GM12878 (cell line): ENCODE measurements at places on chromosomes 12 and 14.

GRCh38 chr12:25295361-25295760, 44.6 kb upstream of the KRAS start:
- no peak for DNase-seq

GRCh38 chr14:53638966-53639365, 317.7 kb downstream of the BMP4 start:
- DNase-seq = no peak

- DNase-seq = no peak
These were observed 71.1 kb downstream of the PTPRR start for GRCh38 chr12:70849265-70849960.

DNA sequence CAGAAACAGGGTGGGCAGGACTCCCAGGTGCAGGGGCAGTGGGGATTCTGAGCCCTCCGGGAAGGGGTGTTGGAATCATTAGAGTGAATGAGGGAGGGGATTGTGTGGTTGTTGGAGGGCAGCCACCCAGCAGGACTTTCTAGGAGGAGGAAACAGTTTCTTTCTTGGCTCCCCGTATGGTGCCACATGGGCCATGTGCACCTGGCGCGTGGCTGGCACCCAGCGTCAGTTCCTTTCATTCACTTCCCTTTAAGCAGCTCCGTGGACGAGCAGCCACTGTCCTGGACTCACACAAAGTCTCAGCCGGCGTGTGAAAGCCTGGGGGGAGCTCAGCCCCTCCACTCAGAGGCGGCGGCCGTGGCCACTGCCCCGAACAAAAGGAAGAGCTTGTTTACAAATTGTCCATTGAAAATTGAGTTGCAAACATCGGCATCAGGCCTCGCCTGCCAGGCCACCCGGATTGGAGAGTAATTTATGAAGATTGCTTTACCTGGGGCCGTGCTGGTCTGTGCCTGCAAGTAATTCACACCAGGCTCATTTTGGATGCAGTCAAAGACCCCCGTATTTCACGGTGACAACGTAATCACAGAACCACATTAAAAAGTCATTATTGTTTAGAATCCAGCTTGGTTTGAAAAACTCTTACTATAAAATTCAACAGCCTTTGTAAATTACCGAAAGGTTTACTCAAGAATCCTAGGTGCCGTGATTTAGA, 101.7 kb upstream of the C14orf180 start:
- no peak for DNase-seq

GRCh38 chr12:106841510-106842302, 67.2 kb downstream of the RIC8B start:
- DNase-seq = no peak

- DNase-seq = no peak
These were observed 60.9 kb downstream of the SERPINA3 start for GRCh38 chr14:94673071-94673470.
